ENCODE measurements at places on chromosomes 4 and X. TPM values are rescaled to one million over a fixed set of nuclear protein-coding genes. Genes with fewer than 3 reads are reported as not detected.

AMTN gene
- not detected for total RNA-seq

PNPLA4 gene
- 7.3 TPM for total RNA-seq

UCP1 gene
- not detected for total RNA-seq

PDE5A gene
- total RNA-seq = 343 TPM

TAF7L gene
- not detected for total RNA-seq

F8A3 gene
- total RNA-seq = 4.1 TPM

KCNE5 gene
- total RNA-seq = 0.39 TPM

GRCh38 chr4:55727746-55728145, 91.6 kb upstream of the NMU start:
- no peaks in the 10 kb centered on the region for H3K4me1 ChIP-seq
- H3K27me3 ChIP-seq = no peaks in the 10 kb centered on the region
- H3K4me3 ChIP-seq = no peak overlapping the region
- DNase-seq = no peak
- H3K27ac ChIP-seq = no peak overlapping the region
- H3K36me3 ChIP-seq = no peaks in the 10 kb centered on the region

DNA sequence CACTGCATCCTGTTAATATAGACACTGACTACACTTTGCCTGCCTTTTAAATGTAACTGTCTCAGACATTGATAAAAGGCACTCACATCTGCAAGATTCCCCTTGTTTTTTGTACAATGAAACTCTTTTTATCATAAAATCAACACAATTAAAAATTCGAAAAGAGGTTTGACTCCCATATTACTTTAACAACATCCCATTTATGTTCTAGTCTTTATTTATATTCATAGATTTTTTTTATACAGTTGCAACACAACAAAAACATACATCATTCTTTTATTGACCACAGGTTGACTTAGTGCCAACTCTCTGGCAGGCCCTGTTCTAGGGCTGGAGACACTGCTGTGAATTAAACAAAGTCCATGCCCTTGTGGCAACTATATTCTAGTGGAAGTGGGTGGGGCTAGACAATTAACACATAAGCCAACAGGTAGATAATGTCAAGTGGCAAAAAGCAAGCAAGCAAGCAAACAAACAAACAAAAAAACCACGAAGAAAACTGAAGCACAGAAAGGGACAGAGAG, 36.8 kb downstream of the ANK2 start:
- no peak overlapping the region for H3K27ac ChIP-seq
- H3K27me3 ChIP-seq = no peaks in the 10 kb centered on the region
- no peak for DNase-seq

DNA sequence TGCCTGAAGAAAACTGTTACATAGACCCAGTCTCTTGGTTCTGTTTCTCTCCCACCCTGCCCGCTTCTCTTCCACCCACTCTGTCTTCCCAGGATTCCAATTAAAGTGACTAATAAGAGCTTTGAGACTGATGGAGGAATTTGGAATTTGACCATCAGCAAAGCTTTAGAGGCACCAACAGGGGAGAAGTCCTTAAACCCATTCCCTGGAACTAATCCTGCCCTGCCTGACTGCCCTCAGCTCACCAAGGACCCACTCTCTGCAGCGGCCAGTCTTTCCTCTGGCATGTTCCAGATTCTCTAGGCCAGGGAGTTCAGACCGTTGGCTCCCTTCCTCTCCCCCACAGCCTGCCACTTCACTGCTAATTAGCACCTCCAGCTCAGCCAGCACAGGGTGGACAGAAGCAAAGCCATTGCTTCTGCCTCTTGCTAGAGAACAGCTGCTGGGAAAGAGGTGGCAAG, 23.9 kb downstream of the SCD5 start:
- H3K27me3 ChIP-seq = no peaks in the 10 kb centered on the region
- H3K4me3 ChIP-seq = no peak overlapping the region
- no peaks in the 10 kb centered on the region for H3K4me1 ChIP-seq

DNA sequence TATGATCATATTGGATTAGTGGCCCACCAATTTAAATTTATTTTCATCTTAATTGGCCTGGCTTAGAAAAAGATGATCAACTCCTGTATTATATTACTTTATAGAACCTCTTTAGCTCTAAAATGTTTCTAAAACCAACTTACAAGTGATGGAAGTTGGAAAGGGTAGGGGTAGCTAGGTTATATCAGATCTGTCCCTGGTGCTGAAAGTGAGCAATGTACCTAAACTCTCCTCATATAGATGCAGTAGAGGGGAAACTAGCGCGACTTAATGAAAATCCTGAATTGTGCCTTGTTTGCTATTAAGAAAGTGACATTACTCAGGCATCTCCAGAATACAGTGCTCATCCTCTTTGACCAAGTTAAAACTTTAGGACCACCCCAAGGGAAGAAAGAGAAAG, 7.5 kb upstream of the PTCHD1 start:
- H3K27me3 ChIP-seq = no peaks in the 10 kb centered on the region
- H3K36me3 ChIP-seq = no peaks in the 10 kb centered on the region
- H3K4me3 ChIP-seq = no peak overlapping the region
- H3K4me1 ChIP-seq = no peaks in the 10 kb centered on the region
- H3K27ac ChIP-seq = no peak overlapping the region

DNA sequence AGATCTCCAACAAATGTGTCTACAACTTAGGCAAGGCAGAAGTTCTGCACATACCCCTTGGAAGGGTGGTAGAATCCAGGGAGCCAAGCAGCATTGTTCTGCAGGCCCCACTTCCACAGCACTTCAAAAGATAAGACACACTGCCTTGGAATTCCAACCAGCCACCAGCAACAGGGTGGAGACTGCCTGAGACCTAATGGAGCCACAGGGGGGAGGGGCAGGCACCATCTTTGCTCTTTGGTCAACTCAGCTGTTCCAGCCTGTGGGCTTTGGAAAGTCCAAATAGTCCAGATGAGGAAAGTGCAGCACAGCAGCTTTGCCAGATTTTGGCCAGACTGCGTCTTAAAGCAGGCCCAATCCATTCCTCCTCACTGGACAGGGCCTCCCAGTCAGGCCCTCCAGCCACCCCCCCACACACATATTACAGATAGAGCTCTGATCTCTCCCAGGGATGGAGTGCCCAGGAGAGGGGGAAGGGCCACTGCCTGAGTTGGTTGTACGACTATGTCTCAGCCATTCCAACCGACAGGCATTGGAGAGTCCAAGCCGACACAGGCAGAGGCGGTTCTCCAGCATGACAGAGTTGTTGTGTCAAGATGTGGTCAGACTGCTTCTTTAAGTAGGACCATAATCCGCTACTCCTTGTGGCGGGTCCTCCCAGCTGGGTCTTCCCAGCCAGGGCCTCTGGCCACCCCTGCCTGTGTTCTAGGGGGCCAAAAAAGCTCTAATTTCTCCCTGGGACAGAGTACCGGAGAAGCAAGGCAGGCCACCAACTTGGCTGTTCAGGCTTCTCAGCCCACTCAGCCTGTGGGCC, 42.5 kb upstream of the ANTXR2 start:
- H3K4me3 ChIP-seq = no peak overlapping the region
- DNase-seq = no peak
- H3K27ac ChIP-seq = no peak overlapping the region

DNA sequence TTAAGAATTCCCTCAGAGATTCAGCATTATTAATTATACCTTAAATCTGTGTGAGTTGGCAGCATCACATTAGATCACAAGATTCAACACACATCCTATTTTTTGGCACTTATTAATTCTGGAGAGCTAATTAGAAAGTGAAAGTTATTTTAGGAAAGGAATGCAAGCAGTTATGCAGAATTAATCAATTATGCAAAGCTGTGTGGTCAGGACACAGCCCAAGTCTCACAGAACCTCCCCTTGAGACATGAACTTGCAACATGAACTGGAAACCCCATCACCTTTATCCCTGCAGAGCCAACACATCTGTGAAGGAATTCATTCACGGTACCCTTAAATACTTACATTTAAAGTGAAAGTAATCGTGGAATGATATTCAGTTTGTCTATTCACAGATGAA, 80.5 kb downstream of the TSPAN5 start:
- no peak overlapping the region for H3K27ac ChIP-seq
- no peaks in the 10 kb centered on the region for H3K27me3 ChIP-seq
- no peaks in the 10 kb centered on the region for H3K36me3 ChIP-seq
- no peaks in the 10 kb centered on the region for H3K4me1 ChIP-seq

DNA sequence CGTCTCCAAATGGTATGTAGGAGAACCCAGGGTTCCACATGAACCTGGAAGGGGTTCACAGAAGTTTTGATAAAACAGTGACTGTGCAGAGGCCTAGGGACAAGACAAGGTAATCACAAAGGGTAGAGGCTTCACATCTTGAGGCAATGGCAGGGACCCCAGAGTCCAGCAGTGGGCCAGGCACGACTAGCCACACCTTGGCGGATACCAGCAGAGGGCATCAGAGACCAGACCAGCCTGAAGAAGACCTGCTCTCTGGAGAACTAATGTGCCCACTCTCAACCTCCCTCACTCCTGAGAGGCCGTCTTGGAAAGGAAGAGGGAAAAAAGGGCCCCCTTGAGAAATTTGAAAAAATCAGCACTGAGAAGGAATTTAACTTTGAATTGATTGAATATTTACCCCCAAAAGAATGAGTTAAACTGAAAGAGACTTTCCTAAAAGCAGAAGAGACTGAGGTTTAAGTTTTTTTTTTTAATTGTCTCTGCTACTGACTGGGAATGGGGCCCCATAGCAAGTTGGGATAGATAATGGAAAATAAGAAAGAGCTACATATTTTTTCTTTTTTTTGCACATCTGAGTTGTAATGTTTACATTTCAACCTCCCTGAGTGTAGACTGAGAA, 243.8 kb upstream of the JADE1 start:
- no peak overlapping the region for H3K27ac ChIP-seq
- peaks cover 2% of the 10 kb centered on the region for H3K4me1 ChIP-seq
- no peak overlapping the region for H3K4me3 ChIP-seq
- H3K27me3 ChIP-seq = no peaks in the 10 kb centered on the region

DNA sequence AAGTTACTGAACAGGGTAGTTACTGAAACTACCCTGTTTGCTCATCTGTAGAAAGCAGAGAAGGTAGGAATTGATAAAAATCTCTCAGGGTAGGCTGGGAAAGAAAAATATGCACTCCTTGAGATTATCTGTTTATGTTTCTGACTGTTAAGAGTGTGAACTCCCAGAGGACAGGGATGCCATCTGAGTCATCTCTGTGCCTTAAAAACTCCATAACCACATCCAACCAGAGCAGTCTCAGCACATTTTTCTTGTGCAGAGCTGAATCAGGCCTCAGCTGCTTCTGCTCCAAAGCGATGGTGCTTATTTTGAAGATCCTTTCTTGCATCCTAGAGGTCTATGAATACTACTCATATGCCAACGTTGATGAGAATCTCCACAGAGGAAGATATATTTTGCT, 9.9 kb downstream of the CENPVL3 start:
- H3K4me3 ChIP-seq = no peak overlapping the region
- no peaks in the 10 kb centered on the region for H3K36me3 ChIP-seq

GRCh38 chrX:46180258-46180687, 364.9 kb downstream of the ZNF674 start:
- no peaks in the 10 kb centered on the region for H3K27me3 ChIP-seq

- no peaks in the 10 kb centered on the region for H3K4me1 ChIP-seq
- no peak overlapping the region for H3K27ac ChIP-seq
- H3K36me3 ChIP-seq = no peaks in the 10 kb centered on the region
- no peak for DNase-seq
- no peak overlapping the region for H3K4me3 ChIP-seq
These were observed 40.2 kb upstream of the CBR4 start for GRCh38 chr4:169050284-169050683.

GRCh38 chr4:32932156-32932555, 2212.0 kb downstream of the PCDH7 start:
- no peaks in the 10 kb centered on the region for H3K27me3 ChIP-seq
- DNase-seq = no peak
- no peak overlapping the region for H3K27ac ChIP-seq

DNA sequence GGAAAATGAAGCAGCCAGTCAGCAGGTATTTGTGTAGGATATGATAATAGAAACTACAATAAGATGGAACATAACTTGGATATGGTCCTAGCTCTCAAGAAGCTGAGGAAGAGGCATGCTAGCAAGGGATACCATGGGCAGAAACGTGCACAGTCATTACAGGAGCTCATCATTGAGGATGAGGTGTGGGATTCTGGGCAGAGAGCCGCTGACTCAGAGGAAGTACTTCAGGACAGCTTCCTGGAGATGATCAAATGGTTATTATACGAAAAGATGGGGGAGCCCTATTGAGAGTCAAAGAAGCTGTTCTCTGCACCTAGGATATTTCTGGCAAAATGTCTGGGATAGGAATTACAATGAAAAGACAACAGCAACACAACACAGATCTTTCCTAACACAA, 116.0 kb upstream of the PDE5A start:
- H3K27me3 ChIP-seq = no peaks in the 10 kb centered on the region
- no peak overlapping the region for H3K4me3 ChIP-seq
- peaks cover 2% of the 10 kb centered on the region for H3K4me1 ChIP-seq
- H3K36me3 ChIP-seq = no peaks in the 10 kb centered on the region
- no peak overlapping the region for H3K27ac ChIP-seq

- H3K4me3 ChIP-seq = no peak overlapping the region
- no peaks in the 10 kb centered on the region for H3K27me3 ChIP-seq
- no peak overlapping the region for H3K27ac ChIP-seq
- no peaks in the 10 kb centered on the region for H3K36me3 ChIP-seq
- DNase-seq = no peak
These were observed 1.7 kb downstream of the RNF175 start for GRCh38 chr4:153758136-153758535.

- H3K27ac ChIP-seq = no peak overlapping the region
- no peaks in the 10 kb centered on the region for H3K4me1 ChIP-seq
- H3K4me3 ChIP-seq = no peak overlapping the region
- H3K27me3 ChIP-seq = no peaks in the 10 kb centered on the region
- no peaks in the 10 kb centered on the region for H3K36me3 ChIP-seq
These were observed 96.6 kb downstream of the KIT start for GRCh38 chr4:54754394-54754793.

GRCh38 chr4:35872273-35872672, 372.0 kb downstream of the ARAP2 start:
- H3K27me3 ChIP-seq = no peaks in the 10 kb centered on the region
- H3K4me1 ChIP-seq = no peaks in the 10 kb centered on the region
- no peak for DNase-seq
- no peaks in the 10 kb centered on the region for H3K36me3 ChIP-seq
- no peak overlapping the region for H3K27ac ChIP-seq

GRCh38 chrX:41449615-41450014, 2.5 kb downstream of the NYX start:
- H3K27ac ChIP-seq = peak overlapping the region; percentile 64
- H3K27me3 ChIP-seq = no peaks in the 10 kb centered on the region
- no peaks in the 10 kb centered on the region for H3K4me1 ChIP-seq
- H3K4me3 ChIP-seq = no peak overlapping the region

All from aorta (tissue), 5 donors.